ENCODE measurements at places on chromosomes 2 and 18. TPM values are rescaled to one million over a fixed set of nuclear protein-coding genes. Genes with fewer than 3 reads are reported as not detected.

GRCh38 chr2:181456660-181457120 is 496 bp upstream of the ITGA4 start:
- DNase-seq = peak; percentile 87

DNA sequence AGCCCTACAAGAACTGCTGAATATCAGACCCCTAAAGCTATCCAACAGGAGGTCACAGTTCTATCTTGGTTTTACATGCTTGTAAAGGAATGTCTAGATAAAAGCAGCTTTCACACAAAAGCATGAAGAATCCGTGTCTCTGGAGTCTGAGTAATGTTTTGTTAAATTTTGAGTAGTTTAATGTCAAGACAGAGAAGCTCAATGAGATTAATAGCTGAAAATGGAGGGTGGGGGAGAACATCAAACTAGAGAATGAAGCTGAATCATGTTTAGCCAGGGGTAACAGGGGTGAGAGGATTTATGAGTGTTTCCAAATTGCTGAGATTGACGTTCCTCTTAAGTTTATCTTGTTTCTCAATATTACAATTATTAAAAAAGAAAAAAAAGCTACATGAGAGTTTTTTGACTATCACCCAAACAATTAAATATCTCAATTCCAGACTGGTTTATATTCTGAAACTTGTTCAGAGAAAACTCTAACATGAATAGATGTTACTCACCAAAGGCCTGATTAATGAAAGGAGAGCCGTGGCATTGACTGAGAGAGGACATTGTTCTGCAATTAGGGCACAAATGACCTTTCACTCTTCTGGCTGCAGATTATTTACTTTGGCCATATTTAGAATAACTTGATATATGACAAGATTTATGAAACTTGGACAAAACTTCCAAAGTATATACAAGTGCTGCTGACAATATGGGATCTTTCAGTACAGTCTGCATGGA is 266.4 kb upstream of the ETAA1 start:
- no peak for DNase-seq

DNA sequence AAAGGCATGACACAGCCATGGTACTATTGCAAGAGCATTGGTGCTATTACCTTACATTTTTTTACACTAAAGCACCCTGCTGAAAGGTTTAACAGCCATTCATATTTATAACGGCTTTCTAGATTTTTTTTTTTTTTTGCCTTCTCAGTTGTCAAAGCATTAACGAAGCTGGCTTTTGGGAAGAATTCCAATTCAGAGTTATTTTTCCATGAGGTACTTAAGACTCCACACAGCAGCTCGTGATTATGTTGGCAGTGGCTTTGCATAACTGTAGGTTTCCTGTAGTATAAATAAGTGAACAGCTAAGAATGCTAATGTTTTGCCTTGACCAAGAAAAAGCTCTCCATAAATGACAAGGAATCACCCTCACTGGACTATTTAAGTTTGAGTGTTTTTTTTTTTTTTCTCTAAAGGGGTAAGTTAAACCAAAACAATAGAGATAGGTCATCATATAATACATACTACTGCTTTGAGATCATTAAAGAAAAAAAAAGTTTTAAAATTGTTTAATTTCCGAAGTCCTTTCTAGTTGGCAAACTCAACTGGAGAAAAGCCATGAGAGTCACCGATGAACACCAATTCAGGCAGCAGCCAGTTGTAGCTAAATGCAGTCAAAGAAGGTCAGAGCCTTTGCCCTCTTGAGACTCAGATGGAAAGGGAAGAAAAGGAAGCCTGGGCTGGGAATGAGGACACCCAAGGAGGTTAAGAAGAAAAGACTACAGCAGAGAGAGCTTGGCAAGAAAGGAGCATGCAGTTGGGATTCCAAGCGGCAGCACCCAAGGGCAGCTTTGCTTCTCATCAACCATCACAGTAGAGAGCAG is 187.4 kb upstream of the NCKAP5 start:
- no peak for DNase-seq

- peak; percentile 95 for DNase-seq
Measured at GRCh38 chr18:7038330-7038851, 79.2 kb downstream of the LAMA1 start.

DNA sequence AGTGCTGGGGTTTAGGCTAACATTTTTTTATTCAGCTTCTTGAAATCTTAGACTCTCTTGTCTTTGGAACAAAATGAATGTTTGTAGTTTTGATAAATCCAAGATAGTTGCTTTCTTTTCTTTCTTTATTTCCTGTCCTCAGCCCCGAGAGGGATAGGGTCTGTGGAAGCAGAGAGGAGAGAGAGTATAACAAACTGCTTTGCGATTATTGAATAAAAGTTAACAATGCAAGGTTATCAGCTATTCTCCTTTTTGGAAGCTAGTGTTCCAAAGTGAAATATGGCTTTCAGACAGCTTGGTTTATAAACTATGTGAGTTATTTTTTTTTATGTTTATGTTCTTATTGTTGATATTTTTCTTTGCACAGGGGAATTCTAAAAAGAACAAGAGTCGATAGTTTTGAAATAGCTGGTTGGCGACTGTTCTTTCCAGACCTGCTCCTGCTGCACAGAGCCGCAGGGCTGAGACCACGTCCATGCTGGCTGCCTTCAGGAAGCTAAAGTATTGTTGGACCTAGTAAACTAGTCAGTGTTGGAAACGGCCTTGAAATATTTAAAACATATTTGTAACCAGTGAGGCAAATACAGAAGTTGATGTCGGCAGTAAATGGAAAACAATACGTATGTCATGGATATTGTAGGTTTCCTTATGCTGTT is 15.5 kb upstream of the STON1 start:
- no peak for DNase-seq

The RETSAT gene
- total RNA-seq = 29.2 TPM

- no peak for DNase-seq
Measured at GRCh38 chr2:46683541-46683940, 204.2 kb downstream of the TMEM247 start.

DNA sequence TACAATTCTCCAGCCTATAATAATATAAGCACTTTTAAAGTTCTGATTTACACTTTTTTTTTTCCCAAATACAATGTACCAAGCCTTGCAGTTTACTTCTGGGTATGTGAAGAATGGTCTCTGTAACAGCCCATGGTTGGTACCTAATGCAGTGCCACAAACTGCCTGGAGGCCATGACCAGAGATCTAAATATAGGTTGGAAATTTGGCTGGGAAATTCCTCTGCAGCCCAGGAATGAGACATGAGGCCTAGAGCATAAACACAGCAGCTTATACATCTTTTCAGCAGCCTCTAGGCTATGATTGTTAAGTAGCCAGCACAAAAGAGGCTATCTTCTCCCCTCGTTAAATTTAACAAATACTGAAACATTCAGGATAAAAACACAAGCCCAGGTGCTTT is 432.0 kb upstream of the FAM98A start:
- DNase-seq = no peak

DNA sequence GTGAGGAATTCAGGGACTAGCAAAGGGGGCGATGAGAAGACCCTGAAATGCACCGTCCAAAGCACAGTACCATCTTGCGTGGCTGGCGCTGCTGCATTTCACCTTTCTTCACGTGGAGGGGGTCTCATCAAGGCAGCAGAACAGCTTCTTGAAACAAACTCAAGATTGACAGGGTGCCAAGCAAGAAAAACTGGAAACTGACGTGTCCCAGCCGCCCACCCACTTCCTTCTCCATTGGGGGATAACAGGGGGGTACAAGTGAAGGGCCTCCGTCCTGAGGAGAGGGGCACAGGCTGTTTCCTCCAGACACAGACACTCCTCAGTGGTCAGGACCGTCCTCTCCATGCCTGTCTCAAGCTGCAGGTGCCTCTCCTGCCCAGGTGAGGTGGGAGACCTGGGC is 32.5 kb downstream of the HDAC4 start:
- peak; percentile 62 for DNase-seq

DNA sequence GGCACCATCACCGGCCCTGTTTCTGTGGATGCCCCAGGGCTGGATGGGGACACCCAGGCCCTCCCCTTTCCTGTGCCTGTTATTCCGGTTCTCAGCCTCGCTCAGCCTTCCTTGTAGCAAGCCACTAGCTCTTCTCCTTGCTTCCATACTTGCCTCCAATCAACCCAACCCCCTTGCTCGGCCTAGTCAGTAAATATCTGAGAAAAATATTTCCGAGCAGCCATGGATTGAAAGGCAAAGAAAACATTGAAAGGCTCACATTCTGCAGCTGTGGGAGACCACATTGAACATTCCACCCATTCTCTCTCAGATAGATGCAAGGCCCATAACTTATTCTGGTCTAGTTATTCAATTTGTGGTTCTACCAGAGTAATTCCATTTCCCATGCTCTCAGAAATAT is 114.9 kb downstream of the SPP2 start:
- DNase-seq = no peak

The DOK6 gene
- 7.2 TPM for total RNA-seq

DNA sequence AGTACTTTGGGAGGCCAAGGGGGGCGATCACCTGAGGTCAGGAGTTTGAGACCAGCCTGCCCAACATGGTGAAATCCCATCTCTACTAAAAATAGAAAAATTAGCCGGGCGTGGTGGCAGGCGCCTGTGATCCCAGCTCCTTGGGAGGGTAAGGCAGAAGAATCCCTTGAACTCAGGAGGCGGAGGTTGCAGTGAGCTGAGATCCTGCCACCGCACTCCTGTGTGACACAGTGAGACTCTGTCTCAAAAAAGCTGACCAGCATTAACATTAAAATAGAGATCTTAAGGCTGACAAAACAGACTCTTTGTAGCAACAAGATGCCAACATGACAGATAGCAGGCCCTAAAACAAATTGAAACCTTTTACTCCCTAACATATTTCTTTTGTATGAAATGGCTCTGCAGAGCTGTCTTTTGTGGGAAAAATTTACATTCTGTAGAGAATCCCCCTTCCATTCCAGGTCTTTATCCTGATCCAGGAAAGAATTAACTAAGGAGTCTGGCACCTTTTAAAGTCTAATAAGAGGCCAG is 213.9 kb downstream of the RAB3GAP1 start:
- no peak for DNase-seq

- no peak for DNase-seq
Measured at GRCh38 chr18:28071199-28071598, 105.7 kb downstream of the CDH2 start.

The SH3RF3 gene
- total RNA-seq = 14.1 TPM

- peak; percentile 46 for DNase-seq
Measured at GRCh38 chr2:20227894-20228505, 3.1 kb upstream of the SDC1 start.

DNA sequence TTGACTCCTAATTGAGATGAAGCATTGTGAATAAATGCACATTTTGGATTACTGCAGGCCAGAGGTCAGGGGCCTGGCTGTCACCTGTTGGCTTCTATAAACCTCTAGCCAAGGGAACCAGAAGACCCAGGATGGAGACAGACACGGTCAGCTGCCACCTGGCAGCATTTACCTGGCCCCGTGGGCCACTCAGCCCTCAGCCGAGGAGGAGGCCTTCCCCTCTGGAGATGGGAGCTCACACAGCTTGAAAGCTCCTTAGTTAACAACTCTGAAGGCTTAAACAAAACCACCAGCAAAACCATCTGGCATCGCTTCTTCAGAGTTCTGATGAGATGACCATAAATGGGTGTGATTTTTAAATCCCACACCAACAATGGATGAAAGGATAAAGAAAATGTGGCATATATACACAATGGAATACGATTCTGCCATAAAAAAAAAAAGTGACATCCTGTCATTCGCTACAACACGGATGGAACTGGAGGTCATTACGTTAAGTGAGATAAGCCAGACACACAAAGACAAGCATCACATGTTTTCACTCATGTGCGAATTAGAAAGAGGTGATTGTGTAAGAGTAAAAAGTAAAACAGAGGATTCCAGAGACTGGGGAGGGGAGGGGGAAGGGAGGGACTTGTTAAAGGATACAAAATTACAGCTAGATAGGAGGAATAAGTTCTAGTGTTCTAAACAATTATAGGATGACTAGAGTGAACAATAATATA is 218.4 kb downstream of the TMEM163 start:
- DNase-seq = no peak

DNA sequence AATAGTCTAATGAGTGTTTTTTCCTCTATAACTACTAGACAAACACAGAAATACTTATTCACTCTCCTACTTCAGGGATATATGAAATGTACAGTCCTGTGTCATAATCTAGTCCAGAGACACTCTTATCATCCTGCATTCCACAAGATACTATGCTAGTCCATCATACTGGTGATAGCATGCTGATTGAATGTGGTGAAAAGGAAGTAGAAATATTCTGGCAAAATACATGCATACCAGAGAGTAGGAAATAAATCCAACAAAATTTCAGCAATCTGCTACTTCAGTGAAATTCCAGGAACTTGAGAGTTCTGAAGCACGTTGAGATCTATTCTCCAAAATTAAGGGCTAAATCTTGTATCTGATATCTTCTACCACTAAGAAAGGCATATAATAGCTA is 353.9 kb downstream of the PID1 start:
- DNase-seq = no peak

The EPB41L3 gene
- total RNA-seq = 48.2 TPM

- no peak for DNase-seq
Measured at GRCh38 chr2:2536416-2537056, 205.5 kb upstream of the MYT1L start.

The WBP1 gene
- 28.2 TPM for total RNA-seq

The HOXD12 gene
- not detected for total RNA-seq

GRCh38 chr2:32688541-32688940 is 60.7 kb downstream of the TTC27 start:
- no peak for DNase-seq

GRCh38 chr2:62998949-62999348 is 51.7 kb upstream of the OTX1 start:
- no peak for DNase-seq

DNA sequence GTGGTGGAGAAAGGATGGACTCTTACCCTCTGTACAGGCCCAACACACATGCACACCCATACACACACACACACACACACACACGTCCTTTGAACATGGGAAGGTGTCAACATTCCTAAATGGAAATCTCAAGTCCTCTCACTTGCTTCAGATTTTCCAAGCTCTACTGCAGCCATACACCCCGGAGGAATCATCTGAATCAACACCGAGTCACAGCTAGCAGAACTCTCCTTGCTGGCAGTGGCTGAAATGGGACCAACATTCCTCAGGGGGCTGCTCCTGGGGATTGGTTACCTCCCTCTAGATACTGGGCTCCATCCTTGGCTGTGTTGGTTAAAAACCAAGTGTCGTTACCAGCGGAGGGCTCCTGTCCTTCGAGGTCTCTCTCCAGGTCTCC is 112.7 kb downstream of the BCL11A start:
- DNase-seq = no peak

- no peak for DNase-seq
Measured at GRCh38 chr2:210667711-210668110, 111.3 kb downstream of the CPS1 start.

DNA sequence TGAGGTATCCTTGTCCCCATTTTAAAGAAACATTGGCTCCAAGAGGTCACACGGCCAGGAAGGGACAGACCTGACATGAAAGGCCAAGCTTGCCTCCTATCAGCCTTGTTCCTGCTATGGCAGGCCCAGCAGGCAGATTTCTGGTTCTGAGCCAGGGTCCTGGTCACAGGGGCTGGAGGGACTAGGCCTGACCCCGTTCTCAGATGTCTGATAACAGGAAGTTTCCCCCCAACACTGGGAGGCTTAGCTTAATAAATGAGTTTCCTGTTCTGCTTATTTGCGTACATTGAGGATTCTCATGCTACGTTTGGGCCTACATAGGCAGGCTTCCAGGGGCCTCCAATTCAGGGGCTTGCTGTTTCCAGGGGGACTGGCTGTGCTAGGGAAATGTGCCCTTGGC is 107.8 kb upstream of the LTBP1 start:
- no peak for DNase-seq
